NCI-H1417 treated with DMSO at 0.1 percent for 48 hours (cell line): ENCODE measurements at places on chromosomes 16 and 17.

GRCh38 chr16:17467923-17468540 is 2.7 kb downstream of the XYLT1 start:
- no peak for DNase-seq

- DNase-seq = no peak
These were observed 6.6 kb downstream of the KRABD2 start for GRCh38 chr17:8369944-8370343.

GRCh38 chr16:74565378-74565777 is 41.5 kb downstream of the GLG1 start:
- DNase-seq = no peak

GRCh38 chr16:66471716-66472393 is 44.8 kb downstream of the BEAN1 start:
- DNase-seq = no peak

DNA sequence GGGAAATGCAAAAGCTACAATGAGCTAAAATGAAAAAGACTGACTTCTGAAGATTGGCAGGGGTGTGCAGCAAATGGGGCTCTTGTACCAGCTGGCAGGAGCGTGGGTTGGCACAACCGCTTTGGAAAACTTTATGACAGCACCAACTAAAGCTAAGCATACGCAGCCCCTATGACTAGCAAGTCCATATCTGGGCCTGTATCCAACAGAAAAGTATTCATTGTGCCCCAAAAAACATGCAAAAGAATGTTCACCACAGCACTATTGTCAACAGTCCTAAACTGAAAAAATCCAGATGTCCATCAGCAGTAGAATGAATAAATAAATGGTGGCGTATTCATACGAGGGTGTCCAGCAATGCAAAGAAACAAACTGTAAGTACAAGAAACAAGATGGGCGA is 22.6 kb upstream of the ITGA3 start:
- no peak for DNase-seq

DNA sequence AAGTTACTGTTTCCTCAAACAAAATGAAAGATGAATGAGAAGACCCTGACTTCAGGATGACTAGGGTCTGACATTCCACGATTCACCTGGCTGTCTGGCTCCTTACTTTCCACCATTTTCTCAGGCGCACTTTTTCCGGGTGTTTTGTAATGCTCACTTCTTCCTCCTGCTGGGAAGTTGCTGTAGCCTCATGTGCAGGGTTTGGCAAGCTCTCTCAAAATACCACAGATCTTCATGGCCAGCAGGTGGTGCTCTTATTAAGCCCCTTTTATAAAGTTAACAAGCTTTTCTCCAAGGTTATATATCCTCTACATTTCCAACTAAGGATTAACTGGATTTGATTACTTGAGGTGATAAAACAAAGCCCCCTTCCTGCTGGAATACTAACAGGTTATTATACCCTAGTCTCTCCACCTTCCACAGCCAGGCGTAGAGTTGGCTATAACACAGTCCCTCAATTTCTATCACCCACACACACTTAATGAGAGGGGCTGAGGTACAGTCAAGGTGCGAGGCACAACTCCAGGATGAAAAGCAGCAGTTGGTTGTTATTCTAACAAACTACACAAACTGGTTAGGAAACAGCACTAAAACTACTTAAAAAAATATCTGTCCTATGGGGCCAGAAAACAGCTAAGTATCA is 45.4 kb downstream of the STH start:
- DNase-seq = no peak

DNA sequence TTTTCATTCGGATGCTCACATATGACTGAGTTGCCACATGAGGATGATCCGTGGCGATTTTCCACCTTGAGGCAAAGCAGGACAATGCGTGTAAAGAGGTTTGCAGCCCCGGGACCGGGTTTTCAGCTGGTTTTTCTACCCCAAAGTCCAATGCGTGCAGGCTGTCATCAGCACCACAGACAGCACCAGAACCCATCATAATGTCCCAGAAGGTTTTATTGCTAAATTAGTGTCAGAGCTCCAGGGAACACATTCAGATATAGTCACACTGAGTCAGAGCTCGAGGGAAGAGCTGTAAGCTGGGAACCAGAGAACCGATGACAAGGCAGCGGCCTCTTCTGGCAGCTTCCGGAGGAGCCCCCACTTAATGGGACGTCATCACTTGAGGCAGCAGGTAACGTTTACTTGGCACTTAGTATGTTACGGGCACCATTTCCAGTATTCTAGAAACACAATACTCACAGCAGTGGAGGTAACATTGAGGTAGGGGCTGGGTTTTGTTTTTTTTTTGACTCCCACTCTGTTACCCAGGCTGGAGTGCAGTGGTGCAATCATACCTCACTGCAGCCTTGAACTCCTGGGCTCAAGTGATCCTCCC is 8.9 kb upstream of the NAGPA start:
- no peak for DNase-seq

GRCh38 chr16:3147046-3147756 is 12.4 kb downstream of the ZNF213 start:
- no peak for DNase-seq

DNA sequence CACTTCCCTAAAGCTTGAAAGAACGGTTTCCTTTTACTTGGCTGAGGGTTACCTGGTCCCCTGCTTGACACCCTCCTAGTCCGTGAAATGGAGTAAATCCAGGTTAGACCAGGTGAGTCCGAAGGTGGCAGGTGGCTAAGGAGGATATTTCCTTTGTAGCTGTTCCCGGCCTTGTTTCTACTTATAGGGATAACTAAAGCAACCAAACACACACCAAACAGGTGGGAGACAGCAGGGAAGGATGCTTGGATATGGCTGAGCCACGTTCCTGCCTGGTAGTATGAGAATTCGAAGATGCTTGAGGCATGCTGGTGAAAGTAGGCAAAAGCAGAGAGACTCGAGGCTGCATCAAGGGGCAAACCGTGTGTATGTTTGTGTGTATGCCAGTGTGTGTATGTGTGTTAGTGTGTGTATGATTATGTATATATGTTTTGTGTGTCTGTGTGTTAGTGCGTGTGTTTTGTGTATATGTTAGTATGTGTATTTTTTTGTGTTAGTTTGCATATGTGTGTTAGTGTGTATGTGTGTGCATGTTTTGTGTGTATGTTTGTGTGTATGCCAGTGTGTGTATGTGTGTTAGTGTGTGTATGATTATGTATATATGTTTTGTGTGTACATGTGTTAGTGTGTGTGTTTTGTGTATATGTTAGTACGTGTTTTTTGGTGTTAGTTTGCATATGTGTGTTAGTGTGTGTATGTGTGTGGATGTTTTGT is 28.9 kb downstream of the RBFOX1 start:
- no peak for DNase-seq

DNA sequence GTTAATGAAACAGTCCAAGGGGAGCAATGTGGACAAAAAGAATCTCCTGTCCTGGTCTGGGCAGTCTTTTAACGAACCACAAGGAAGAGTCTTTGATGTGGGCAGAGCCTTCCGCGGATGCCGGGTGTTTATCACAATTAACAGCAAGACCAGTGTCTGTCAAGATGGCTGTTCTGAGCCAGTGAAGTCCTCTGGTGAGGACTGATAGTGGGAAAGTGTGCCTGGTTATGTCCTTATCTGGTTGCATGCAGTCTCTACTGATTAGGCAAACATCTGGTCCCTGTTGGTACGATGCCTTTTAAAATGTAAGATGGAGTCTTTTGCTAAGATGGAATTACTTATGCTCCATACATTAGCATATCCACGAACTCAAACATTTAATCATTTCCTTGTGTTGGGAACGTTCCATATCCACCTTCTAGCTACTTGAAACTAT is 88.5 kb downstream of the ZNF18 start:
- no peak for DNase-seq

DNA sequence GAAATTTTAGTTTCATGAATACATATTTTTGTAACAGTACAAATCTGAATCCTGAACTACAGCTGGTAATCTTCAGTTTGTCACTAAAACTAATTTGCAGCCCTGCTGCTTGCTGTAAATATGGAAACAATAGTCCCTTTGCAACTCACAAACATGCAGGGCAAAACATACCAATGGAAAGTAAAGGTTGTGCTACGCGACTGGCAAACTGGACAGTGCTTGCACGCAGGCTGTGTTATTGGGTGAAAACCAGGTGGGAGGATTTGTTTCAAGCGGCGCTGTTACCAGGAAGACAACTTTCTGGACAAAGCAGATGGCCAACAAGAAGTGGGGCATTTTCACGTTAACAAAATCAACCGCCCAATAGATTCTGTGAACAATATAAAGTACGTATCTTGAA is 93.5 kb downstream of the CDYL2 start:
- no peak for DNase-seq

- no peak for DNase-seq
These were observed 10.4 kb upstream of the HERPUD1 start for GRCh38 chr16:56921571-56921970.

GRCh38 chr17:66308856-66309255 is 6.4 kb downstream of the PRKCA start:
- no peak for DNase-seq

DNA sequence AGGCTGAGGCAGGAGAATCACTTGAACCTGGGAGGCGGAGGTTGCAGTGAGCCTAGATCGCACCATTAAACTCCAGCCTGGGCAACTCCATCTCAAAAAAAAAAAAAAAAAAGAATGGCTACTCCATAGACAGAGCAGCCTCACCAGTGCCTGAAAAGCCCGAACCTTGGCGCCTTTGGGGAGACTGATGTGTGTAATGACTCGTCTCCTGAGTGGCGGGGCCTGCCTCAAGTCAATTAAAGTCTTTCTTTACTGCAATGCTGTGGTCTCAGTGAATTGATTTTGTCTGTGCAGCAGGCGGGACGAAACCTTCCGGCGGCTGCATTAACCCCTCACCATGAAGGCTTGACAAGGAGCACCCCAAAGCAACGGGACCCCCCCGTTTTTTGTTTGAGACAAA is 3.5 kb upstream of the UQCC4 start:
- no peak for DNase-seq

GRCh38 chr17:59607817-59608403 is 11.8 kb upstream of the CLTC start:
- no peak for DNase-seq

DNA sequence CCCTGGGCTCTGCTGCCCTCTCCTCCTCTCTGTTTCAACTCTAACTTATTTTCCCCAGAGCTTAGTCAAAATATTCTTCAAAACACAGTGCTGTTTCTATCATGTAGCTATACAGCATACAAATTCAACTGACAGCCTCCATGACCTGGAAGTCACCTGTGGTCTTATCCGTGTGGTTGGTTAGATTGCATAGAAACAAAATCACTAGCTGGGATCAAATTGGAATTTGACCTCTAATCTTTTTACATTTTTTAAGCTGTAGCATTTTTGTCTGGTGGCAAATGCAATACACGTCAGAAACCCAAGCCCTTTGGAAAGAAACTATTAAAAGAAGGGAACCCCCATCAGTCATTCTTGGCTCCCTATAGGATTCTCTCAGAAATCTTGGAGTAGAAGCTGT is 57.3 kb downstream of the ABCC12 start:
- DNase-seq = no peak

DNA sequence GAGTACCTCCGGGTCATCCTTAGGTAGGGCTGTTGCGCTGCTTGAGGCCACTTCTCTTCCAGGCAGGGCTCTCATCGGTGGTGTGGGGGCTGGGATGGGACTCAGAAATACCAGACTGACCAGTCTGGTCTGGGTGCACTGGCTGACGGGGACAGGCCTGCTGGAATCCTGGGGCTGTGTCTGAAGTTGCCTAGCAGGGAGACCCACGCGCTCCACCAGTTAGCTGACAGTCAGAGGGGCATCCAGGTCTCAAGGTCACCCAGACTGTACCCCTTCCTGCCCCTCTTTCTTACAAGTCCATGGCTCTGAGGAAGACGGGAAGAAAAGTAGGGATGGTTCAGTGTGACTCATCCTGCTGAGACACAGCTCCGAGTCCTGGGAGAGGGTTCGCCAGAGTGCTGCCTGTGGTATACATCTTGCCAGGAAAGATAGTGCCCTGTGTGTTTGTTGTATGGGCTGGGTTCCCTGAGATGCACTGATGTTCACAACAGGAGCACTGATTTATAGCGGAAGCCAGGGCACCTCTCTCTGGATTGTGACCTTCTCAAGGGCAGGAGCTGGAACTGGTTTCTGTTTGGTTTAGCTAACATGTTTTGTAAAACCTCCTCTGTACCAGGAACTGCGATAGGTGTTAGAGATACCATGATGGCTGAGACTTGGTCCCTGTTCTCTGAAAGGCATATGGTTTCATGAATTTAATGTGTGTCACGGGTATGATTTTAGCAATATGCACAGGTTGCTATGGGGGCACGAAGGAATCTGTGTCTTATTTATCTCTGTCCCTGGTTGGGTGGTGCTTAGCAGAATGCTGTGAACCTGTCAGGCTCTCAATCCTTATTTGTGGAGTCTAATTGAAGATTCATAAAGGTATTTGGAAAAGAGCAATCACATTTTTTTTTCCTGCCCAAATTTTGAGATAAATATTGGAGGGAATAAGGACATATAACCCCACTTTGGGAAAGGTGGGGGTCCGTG is 97.5 kb downstream of the OR1D5 start:
- no peak for DNase-seq
